ENCODE measurements at places on chromosomes 4 and X. TPM values are rescaled to one million over a fixed set of nuclear protein-coding genes. Genes with fewer than 3 reads are reported as not detected.

The CFP gene
- total RNA-seq = 0.33 TPM

The RIBC1 gene
- 0.99 TPM for total RNA-seq

The SSX4 gene
- total RNA-seq = not detected

The NAP1L3 gene
- 4.9 TPM for total RNA-seq

The NOX1 gene
- total RNA-seq = not detected

The DDX60 gene
- total RNA-seq = 25.0 TPM

The SAGE1 gene
- total RNA-seq = not detected

The ZDHHC15 gene
- under 0.01 TPM for total RNA-seq

The CCDC120 gene
- total RNA-seq = 0.83 TPM

The ENPP6 gene
- total RNA-seq = 0.33 TPM

The PRR32 gene
- not detected for total RNA-seq

The RNF150 gene
- total RNA-seq = 0.99 TPM

The HTRA3 gene
- 7.7 TPM for total RNA-seq

The ARHGAP36 gene
- not detected for total RNA-seq

The KCNIP4 gene
- not detected for total RNA-seq

The ANXA3 gene
- 6.7 TPM for total RNA-seq

The SLC6A14 gene
- not detected for total RNA-seq

The SPANXN4 gene
- total RNA-seq = not detected

The NWD2 gene
- total RNA-seq = not detected

The MAP7D3 gene
- total RNA-seq = 13.9 TPM

The RPS6KA6 gene
- 3.1 TPM for total RNA-seq

The SHROOM3 gene
- total RNA-seq = 27.5 TPM

The LANCL3 gene
- under 0.01 TPM for total RNA-seq

The HDAC6 gene
- total RNA-seq = 36.1 TPM

The GSX2 gene
- total RNA-seq = not detected

The PTCHD1 gene
- total RNA-seq = under 0.01 TPM

Data from smooth muscle cell of trachea (primary cell).